Stimulated activated CD8-positive, alpha-beta memory T cell treated with anti-CD3 and anti-CD28 coated beads, Interleukin-4, amount 100 ng/mL, for 4 hours (primary cell): ENCODE measurements at places on chromosomes 12 and 14.

GRCh38 chr14:92287987-92288386, 35.0 kb upstream of the SLC24A4 start:
- DNase-seq: no peak

GRCh38 chr12:94169966-94170689, 21.8 kb downstream of the PLXNC1 start:
- no peak for DNase-seq

- no peak for DNase-seq
These were observed 121.1 kb downstream of the PLXNC1 start for GRCh38 chr12:94269316-94269999.

GRCh38 chr12:53578783-53579182, 47.4 kb downstream of the ATF7 start:
- DNase-seq: no peak

DNA sequence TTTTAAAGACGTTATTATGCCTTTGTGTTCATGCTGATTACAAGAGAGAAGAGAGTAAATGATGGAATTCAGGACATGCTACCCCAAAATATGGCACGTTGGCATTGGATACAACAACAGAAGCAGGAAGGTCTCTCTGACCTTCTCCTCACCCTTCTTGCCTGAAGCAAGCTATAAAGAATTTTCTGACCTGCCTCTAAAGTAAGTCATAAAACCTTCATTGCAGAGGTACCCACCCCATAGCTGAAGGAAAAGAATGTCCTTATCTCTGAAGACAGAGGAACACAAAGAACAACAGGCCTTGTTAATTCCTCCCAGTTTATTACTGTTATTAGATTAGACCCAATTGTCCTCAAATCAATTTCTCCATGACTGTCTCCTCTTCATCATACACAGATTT, 176.2 kb downstream of the FBXL14 start:
- no peak for DNase-seq

DNA sequence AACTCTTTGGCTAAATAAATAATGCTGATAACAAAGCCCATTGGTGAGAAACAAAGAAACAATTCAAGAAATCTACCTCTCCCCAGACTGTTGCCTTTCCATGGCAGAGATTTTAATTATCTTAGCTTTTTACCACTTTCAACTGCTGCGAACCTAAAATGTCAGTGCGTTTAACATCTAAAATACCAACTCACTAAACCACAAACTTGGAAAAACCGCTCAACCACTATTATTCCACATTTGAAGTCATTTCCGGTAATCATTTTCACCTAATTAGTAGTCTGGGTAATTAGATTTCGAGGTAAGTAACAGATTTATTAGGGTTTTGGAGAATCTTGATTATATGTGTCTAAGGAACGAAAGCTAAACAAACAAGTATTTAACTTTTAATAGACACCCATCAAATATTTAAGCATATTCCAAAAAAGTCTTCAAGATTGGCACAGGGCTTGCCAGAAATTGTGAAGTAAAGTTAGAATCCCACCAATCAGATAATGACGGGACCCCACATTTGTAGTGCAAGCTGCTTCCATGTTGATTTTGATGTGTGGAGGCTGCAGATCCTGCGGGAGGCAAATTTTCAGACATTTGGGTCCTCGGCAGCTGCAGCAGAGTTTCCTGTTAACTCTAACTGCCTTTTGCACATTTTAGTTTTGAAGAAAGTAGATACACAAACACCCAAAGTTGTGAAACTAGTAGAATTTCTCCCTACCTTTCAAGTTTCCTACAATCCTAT, 4.1 kb downstream of the OTX2 start:
- DNase-seq: no peak

- DNase-seq: no peak
These were observed 94.7 kb downstream of the TMTC2 start for GRCh38 chr12:82781309-82781997.

GRCh38 chr14:71855399-71856036, 76.7 kb upstream of the RGS6 start:
- DNase-seq: peak; percentile 1

DNA sequence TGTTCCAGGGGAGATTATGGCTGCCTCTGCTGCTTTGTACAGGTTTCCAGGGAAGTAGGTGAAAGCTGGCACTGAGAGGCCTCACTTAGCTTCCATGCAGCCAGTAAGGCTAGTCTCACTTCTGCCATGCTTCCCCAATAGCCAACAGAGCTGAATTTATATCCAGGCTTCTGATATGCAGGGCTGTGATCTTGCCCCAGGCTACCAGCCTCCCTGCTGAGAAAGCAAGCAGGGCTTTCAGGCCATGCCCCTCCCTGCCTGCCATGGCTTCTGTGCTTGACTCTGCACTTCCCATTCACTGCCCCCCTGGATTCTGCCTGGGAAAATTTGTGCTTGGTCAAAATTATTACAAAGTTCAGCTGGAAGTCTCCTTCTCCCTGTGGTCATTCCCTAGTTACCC, 302.1 kb upstream of the FBXO33 start:
- DNase-seq: no peak

- DNase-seq: no peak
These were observed 229.2 kb downstream of the NRXN3 start for GRCh38 chr14:78399316-78399889.

GRCh38 chr12:15584366-15585041, 204.7 kb downstream of the EPS8 start:
- no peak for DNase-seq

GRCh38 chr12:56190695-56191155, 1.4 kb upstream of the SMARCC2 start:
- no peak for DNase-seq

GRCh38 chr14:56181681-56182085, 63.5 kb downstream of the PELI2 start:
- no peak for DNase-seq

DNA sequence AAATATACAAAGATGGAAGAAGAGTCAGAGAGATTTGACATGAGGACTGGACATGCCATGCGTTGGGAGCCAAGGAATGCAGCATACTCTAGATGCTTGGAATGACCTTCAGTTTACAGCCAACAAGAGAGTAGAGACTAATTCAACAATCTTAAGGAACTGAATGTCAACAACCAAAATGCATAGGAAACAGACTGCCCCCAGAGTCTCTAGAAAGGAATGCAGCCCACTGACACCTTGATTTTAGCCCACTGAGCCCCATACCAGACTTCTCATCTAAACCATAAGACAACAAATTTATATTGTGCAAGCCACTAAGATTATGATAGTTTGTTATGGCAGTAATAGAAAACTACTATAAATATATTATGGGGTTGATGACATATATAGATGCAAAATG, 611.2 kb downstream of the RPS29 start:
- no peak for DNase-seq

GRCh38 chr12:14525964-14526363, 41.7 kb downstream of the PLBD1 start:
- DNase-seq: no peak

DNA sequence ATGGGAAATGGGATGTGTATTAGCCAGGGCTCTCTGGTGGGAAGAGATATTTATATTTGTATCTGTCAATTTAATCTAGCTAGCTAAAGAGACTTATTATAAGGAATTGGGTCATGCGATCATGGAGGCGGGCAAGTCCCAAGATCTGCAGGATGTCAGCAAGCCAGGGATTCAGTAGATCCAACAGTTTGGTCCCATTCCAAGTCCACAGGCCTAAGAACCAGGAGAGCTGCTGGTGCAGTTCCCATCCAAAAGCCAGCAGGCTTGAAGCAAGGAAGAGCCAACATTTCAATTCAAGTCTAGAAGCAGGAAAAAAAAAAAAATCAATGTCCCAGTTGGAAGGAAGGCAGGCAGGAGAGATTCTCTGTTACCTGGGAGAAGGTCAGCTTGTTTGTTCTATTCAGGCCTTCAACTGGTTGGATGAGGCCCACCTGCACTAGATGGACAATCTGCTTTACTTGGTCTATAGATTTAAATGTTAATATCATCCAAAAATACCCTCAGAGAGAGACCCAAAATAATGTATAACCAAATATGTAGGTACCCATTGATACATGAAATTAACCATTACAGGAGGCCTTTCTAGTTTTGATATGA, 60.7 kb upstream of the BCAT1 start:
- DNase-seq: no peak

- DNase-seq: no peak
These were observed 7.1 kb downstream of the STX2 start for GRCh38 chr12:130831876-130832405.

DNA sequence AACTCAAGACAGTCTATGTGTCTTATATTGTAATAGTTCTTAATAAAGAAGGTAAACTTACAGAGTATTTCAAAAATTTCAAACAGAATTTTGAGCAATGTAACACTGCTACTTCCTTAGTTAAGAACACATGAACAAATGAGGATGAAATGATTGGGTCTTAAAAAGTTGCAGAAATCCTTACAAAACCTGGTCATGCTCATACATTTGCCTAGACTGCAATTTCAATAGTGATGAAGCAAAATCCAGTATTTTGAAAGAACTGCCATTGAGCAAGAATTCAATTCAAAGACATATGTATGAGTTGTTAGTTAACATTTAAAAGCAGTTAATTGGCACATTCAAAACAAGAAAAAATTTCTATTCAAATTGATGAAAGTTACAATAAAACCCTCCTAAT, 17.8 kb upstream of the HIF1A start:
- DNase-seq: no peak

GRCh38 chr14:105046891-105047282, 18.3 kb downstream of the GPR132 start:
- DNase-seq: no peak

DNA sequence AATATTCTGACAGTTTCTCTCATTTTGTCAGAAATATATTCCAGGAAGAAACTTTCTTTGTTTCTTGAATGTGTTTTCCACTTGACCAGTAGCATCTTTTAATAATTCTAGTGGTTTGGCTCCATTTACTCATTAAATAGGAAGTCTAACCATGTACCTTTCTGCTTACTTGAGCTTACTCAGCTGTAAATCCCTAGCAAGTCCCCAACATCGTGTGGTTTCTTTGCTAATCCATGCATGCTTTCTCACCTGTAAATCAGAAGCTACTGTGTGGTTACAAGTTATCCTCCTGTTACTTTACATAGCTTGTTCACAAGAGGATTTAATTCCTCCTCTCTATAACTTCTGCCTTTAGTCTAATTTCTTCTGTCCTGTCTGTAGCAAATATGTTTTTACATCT, 227.7 kb downstream of the FSCB start:
- no peak for DNase-seq

GRCh38 chr14:32251530-32251929, 48.5 kb upstream of the RNU6-8 start:
- no peak for DNase-seq

GRCh38 chr14:103308717-103309616, 25.1 kb upstream of the EIF5 start:
- no peak for DNase-seq

GRCh38 chr12:107655281-107656065, 30.1 kb upstream of the PWP1 start:
- no peak for DNase-seq

DNA sequence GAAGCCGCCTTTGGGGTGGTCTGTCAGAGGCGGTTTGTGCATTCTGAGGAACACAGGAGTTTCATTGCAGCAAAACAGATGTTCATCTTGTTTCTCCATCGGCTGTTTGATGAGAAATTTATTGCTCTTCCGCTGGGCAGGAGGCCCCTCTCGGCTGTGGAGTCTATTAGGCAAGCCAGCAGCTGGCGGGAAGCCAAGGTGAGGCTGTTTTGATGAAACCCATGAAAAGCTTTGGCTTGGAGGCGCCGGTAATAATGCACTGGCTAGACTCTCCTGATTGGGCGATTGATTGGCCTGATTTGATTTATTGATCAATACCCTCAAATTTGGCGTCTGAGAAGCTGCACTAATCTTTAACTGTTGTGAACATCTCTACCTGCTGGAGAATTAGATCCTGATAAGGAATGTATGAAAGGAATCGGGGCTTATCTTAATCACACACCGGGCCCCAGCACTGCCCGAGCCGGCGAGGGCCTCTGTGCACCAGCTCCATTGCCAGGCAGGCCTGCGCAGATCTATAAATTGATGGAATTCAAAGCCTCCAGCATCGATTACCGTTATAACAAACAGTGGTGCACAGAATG, 187.7 kb downstream of the PHETA1 start:
- DNase-seq: no peak

- DNase-seq: no peak
These were observed 81.1 kb downstream of the MAP1LC3B2 start for GRCh38 chr12:116640281-116640680.

GRCh38 chr12:15629108-15629507, 160.1 kb downstream of the EPS8 start:
- no peak for DNase-seq

- DNase-seq: no peak
These were observed 82.2 kb downstream of the CHST11 start for GRCh38 chr12:104538891-104539462.

- DNase-seq: no peak
These were observed 103.3 kb downstream of the NUAK1 start for GRCh38 chr12:106035421-106035820.

GRCh38 chr12:100799770-100800169, 5.2 kb downstream of the ANO4 start:
- no peak for DNase-seq

DNA sequence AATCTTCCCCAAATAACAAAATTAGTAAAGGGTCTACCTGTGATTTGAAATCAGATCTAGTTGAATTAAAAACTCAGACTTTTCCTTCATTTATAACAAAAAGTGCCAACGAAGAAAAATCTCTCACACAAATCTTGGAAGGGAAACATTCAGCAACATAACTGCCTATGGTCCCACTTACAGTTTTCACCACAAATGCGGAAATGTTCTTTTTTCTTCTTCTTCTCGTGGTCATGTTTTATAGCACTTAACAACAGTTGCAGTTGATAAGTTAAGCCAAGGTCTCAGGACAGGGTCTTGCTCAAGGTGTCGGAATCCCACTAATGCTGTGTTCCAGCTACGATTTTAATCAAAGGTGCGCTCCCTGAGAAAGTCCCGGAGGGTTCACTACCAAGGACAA, 10.1 kb downstream of the RNASE6 start:
- no peak for DNase-seq

DNA sequence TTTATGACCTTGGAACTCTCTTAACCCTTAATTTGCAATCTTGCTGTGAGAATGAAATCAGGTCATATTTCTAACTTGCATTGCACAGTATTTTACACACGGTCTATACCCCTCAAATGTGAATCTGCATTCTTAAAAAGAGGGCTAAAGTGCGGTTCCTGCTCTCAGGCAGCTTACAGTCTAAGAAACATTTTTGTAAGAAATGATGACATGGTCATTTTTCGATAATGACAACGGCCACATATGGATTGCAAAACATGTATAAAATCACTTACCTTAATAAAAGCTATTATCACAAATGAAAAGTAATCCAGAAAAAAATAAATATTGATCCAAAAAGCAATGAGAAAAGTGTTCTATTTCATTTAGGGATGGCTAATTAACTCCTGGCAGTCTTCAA, 24.8 kb upstream of the TMEM132D start:
- no peak for DNase-seq
